Left ventricle myocardium inferior (tissue), 1 donor: ENCODE measurements at places on chromosomes 4 and X. TPM values are rescaled to one million over a fixed set of nuclear protein-coding genes. Genes with fewer than 3 reads are reported as not detected.

DNA sequence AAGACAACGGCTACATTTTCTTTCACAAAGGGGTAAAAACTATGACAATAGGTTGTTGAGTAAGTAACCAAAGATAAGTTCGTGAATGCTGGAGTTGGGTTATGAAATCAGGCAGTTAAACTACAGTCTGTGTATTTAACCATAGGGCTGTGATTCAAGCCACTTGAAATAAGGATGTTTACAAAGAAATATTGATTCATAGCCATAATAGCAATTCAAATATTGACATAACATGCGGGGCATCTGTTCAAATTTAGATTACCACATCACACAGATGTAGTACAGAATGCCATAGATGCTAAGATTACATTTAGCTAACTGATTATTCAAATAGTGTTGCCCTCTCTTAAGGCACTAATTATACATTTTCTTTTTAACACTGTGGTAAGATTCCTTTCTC, 364.1 kb downstream of the FSTL5 start:
- no peak overlapping the region for H3K27ac ChIP-seq
- no peaks in the 10 kb centered on the region for H3K27me3 ChIP-seq
- H3K4me3 ChIP-seq: no peak overlapping the region
- DNase-seq: no peak

GRCh38 chr4:26420438-26420837, 69.8 kb downstream of the CCKAR start:
- no peaks in the 10 kb centered on the region for H3K27me3 ChIP-seq
- H3K27ac ChIP-seq: peak overlapping the region; percentile 25
- peaks cover 49% of the 10 kb centered on the region for H3K36me3 ChIP-seq
- peaks cover 16% of the 10 kb centered on the region for H3K4me1 ChIP-seq
- H3K4me3 ChIP-seq: no peak overlapping the region
- DNase-seq: no peak

The DGKQ gene
- total RNA-seq: 3.5 TPM

DNA sequence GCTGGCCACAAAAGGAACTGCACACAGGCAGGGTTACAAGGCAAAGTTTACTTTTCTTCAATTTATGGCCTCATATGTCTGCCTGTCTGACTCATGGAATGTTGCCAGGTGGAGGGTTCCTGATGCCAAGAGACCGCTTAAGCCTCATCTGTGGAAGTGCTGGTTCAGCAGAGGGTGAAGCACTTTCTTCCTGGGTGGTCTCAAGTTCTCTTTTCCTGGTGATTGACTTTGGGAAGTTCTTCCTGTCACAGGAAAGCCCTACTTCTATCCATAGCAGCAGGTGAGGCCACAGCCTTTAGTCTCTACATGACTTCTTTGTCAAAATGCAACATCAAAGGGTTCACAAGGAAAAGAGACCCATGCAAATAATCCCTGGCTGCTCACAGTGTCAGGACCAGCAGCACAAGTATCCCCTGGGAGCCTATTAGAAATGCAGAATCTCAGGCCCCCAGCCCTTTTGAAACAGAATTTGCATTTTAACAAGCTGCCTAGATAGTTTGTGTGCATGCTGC, 81.4 kb upstream of the IGFBP7 start:
- H3K4me1 ChIP-seq: no peaks in the 10 kb centered on the region
- no peaks in the 10 kb centered on the region for H3K36me3 ChIP-seq
- no peak for DNase-seq
- peaks cover 39% of the 10 kb centered on the region for H3K27me3 ChIP-seq
- H3K4me3 ChIP-seq: no peak overlapping the region

DNA sequence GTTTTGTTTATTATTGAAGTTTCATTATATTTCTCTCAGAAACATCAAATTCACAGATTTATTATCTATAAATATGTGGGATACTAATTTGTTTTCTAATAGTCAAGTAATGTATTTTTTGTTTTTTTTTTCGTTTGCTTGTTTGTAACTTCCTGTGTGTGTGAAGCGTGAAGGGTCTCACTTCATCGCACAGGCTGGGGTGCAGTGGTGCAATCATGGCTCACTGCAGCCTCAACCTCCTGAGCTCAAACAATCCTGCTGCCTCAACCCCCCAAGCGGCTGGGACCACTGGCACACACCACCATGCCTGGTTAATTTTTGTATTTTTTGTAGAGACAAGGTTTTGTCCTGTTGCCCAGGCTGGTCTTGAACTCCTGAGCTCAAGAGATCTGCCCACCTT, 55.1 kb downstream of the SH3RF1 start:
- H3K36me3 ChIP-seq: peaks cover 7% of the 10 kb centered on the region
- H3K27me3 ChIP-seq: no peaks in the 10 kb centered on the region
- H3K4me3 ChIP-seq: no peak overlapping the region

DNA sequence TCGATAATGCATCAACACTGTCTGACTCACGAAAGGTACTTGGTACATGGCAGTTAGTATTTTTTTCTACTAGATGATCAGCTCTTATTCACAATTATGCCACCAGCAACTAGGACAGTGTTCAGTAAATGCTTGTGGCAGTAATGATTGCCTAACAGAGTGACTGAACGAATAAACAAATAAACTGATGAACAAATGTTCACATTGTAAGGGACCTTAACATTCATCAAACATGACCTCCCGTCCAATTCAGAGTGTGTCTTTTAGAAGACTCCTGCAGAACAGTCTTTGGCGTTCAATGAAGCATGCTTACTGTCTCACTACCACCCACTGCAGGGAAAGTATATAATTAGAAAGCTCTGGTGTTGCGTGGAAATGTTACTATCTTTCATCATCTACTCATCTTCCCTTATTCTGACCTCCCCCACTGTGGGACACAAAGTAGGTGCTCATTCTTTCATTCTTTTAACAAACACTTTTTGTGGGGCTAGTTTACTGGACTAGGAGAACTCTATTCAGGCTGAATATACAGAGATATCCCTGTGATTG, 319.3 kb downstream of the RAB28 start:
- H3K36me3 ChIP-seq: no peaks in the 10 kb centered on the region
- no peak overlapping the region for H3K27ac ChIP-seq
- no peak overlapping the region for H3K4me3 ChIP-seq
- no peak for DNase-seq
- H3K27me3 ChIP-seq: no peaks in the 10 kb centered on the region
- no peaks in the 10 kb centered on the region for H3K4me1 ChIP-seq

The PIR gene
- total RNA-seq: 13.0 TPM

DNA sequence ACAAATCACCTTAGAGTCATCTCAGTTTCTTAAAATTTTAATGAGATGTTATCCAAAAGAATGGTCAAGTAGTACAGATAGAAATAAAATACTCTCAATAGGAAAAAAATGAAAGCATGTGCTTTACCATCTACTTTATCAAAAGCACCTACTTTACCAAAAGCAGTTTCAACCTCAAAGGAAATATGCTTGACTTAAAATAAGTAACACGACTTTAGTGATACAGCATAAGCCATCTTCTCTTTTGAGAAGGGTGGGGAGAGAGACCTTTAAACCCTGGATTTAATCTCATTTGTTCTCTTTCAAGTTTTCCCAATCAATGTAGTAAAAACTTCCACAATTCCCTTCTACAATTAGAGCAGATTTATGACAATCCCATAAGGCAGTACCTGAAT, 26.5 kb downstream of the OTUD4 start:
- H3K36me3 ChIP-seq: peaks cover 72% of the 10 kb centered on the region
- no peak overlapping the region for H3K4me3 ChIP-seq
- DNase-seq: no peak
- H3K27ac ChIP-seq: peak overlapping the region; percentile 77
- H3K27me3 ChIP-seq: no peaks in the 10 kb centered on the region
